ENCODE measurements at places on chromosomes 13 and 19.

DNA sequence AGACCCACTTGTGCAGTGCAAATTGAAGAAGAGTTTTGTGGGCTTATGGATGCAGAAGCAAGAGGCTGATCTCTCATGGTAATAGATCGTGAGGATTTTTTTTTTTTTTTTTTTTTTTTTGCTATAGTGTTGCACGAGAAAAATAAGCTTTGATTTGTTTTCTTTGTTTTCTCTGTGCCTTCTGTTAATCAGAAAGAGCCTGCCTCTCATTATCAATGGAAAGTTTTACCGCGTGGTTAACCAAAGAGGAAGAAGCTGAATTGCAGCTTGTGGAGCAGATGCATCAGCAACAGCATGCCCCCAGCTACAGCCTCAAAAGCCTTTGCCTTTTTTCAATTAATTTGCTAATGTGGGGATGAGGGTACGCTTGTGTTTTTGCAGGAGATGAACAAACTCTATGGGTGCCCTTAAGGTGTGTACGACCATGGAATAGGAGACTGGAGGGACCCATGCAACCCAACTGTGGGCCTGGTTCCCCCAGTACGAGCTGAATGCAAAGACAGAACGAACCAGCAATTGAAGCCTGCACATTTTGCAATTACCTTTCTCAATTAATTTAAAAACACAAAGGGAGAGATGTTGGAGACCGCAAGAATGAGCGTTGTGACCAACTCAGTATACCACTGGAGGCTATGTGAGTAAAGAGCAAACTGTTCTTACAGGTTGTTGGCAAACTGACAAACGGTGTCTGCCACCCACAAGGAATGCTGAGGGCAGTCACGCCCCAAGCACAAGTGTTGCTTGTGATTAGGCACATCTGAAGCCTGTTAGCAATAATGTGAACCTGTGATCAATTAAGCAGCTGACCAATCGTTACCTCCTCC, 58.6 kb upstream of the SPRY2 start:
- DNase-seq: no peak

DNA sequence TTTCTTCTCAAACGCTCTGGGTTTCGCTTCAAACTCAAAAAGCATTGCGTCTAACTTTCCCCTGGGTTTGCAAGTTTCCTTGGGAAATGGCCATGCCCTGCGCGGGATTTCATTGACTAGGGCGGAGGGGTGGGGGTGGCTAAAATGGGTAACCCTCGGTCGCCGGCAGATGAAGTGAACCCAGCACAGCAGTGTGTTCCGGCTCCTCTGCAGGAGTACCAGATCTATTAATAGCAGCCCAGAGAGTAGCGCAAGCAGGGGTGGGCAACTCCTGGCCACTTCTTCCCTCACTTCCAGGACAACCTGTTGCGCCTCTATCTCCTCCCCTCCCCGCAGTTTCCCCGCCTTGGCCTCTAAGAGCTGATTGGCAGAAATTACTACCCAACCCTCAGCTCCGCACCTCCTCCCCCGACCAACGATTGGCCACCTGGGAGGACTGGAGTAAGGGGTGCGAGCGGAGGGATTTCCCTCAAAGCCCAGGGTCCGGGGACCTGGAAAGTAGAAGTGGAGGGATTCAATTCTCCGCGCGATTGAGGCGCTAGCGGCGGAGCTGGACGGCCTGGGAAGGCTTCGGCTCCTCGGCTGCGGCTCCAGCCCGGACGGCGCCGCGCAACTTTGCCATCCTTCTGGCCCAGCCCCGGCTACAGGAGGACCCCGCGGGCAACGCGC, at the start of gene FREM2:
TSS of gene FREM2 (plus strand) at position 501 of the 669 bp plus-strand sequence. CDS start 268 bp downstream, outside the sequence.
- DNase-seq: peak; percentile 29

DNA sequence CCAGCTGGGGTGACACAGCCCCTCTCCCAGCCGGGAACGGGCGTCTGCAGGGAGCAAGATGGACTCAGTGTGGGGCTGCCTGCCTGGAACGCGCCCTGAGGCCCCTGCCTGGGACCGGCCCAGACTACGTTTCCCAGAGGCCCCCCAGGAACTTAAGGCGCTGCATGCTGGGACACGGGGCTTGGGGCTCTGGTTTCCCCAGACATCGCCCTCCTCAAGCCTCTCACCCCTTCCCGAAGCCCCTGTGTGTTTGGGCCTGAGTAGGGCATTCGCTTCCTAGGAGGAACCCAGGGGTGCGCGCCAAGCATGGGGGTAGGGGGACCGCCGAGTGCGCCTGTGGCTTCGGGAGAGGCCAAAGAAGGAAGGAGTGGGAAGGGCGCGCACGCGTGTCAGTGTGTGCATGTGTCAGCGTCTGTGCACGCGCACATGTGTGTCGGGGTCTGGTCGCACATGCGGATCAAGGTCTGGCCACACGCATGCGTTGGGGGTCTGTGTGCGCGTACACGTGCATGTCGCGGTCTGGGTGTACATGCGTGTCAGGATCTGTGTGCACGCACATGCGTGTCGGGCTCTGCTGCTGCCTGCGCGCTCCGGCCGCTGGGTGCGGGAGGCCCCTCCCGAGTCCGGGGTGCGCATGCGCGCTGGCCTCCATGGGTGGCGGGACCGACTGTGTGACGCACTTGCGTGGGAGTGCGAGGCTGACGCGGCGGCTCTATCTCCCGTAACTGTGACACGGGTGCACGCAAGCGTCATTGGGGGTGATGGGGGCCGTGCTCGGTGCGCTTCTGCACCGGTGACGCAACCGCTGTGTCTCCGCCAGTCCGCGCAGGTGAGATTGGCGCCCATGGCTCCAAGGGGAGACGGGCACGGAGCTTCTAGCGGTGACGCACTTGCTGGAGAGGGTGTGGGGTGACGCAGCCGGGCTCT, 16.2 kb downstream of the ZNF331 start:
- peak; percentile 84 for DNase-seq

DNA sequence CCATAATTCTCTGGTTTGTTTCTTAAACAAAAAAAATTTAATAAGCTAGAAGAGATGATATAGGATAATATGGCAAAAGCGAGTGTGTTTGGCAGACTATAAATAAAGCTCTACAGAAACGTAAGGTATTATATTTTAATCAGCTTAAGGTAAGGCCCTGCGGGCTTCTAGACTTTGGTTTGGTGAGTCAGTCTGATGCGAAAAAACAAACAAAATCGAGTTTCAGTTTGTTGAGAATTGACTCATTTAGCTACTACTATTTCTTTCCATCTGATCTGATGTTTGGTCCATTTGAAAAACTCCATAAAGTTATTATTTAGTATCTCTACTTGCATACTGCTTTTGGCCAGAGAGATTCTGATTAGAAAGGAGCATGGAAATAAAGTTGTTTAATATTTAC, 138.0 kb downstream of the MIPEP start:
- DNase-seq: no peak

DNA sequence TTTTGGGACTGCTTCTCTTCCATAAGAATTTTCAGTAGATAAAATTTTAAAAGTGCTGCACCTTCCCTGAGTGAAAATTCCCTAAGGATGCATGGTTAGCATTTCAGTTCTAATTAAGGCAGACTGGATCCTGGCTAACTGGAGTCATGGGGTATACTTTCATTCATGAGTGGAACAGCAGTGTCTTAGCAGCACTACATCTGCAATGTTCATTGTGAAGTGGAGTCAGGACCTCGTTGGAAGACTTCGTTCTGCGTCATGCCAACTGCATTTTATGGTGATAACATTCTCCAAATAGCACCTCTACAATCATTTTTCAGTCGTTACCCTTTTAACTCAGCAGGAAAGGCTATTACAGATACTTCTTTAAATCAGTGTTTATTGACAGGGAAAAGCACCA, 25.5 kb downstream of the PHF11 start:
- no peak for DNase-seq

GRCh38 chr19:8084152-8084551, 31.6 kb downstream of the CCL25 start:
- no peak for DNase-seq

DNA sequence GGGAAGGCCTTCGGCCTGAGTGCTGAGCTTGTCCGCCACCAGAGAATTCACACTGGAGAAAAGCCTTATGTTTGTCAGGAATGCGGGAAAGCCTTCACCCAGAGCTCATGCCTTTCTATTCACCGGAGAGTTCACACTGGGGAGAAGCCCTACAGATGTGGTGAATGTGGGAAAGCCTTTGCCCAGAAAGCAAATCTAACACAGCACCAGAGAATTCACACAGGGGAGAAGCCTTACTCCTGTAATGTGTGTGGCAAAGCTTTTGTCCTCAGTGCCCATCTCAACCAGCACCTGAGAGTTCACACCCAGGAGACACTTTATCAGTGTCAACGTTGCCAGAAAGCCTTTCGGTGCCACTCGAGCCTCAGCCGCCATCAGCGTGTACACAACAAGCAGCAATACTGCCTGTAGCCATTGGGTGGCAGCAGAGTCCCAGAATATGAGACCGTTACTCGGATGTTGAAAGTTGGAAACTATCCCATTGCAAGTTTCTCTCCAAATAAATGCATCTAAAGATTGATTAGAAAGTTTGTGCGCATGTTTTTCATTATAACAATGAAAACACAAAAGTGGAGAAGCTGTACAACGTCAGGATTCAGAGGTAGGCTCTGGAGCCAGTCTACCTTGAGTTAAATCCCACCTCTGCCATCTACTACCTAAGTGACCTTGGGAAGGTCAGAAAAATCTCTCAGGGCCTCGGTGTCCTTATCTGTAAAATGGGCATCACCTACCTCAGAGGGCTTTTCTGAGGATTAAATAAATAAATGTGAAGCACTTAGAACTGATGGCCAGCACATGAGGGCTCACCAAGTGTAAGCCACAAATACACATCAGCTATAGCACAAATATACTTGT, 21.1 kb downstream of the ZNF473 start:
- DNase-seq: peak; percentile 13

Measured in fibroblast of skin of right biceps (primary cell).